ENCODE measurements at places on chromosomes 4 and X.

GRCh38 chrX:151537572-151537971 is 25.9 kb upstream of the PASD1 start:
- DNase-seq, result no peak

GRCh38 chr4:88758264-88758663 is 60.6 kb upstream of the NAP1L5 start:
- DNase-seq, result no peak

DNA sequence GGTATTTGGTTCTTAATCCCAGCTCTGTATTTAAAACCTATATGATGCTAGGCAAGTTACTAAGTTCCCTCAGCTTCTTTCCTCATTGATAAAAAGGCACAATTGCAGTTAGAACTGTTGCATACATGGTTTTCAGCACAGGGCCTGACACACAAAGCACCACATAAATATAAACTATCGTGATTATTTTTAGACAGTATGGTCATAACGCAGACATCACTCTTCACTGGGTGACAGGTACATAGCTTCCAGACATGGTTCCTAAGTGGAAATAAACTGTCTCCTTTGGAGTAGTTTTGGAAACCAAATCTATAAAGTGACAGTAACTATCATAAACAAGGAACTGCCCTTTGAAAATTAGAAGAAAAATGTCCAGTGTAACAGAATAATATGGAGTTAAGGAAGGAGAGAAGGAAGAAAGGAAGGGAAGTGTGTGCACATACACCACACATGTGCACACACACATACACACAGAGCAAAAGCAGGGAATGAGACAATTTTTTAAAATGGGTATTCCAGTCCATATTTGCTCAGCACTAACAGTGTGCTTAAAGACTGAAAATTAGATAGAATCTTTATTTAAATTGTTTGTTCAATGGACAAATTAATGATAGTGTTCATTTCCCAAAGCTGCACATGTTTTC is 12.5 kb upstream of the G3BP2 start:
- DNase-seq, result no peak

DNA sequence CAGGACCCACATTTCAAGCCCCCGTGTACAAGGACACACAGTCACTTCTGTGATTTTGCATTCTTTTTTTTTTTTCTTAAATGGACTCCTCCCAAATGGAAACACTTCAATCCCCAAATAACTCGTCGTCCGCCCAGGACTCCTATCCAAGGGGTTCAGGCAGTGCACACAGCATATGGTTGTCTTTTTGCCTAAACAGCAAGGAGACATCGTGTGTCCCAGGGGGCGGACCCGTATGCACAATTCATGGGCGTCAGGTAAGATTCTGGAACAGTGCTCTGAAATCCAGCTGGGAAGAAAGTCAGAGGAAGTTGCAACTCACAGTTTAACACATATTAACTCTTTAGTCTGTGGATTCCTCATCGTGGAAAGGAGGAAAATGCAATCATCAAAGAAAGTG is 231.3 kb downstream of the SHOX start:
- DNase-seq, result no peak

DNA sequence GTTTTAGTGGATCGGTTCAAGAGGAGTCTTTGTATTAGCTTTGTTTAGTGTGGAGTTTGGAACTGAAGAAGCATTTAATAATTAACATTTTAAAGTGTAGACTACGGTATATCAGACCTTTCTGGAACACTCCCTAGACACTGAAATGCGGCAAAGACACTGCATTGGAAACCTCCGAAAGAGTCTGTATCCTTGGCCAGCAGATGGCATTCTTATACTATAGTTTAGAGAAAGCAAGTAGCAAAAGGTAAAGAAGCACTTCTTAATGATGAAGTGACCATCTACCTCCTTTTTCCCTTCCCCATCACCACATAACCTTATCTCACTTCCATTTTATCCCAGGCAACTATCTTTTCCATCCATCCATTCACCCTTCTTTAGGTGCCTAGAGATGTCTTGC is 7.6 kb downstream of the FABP2 start:
- DNase-seq, result peak; percentile 57

- DNase-seq, result no peak
Observed at GRCh38 chrX:11557120-11557519, 108.6 kb downstream of the ARHGAP6 start.

GRCh38 chr4:46909078-46909477 is at the start of gene COX7B2:
Gene COX7B2 (minus strand): TSS chr4:46909245. CDS start chr4:46735192, 174,053 bp downstream.
- DNase-seq, result no peak

DNA sequence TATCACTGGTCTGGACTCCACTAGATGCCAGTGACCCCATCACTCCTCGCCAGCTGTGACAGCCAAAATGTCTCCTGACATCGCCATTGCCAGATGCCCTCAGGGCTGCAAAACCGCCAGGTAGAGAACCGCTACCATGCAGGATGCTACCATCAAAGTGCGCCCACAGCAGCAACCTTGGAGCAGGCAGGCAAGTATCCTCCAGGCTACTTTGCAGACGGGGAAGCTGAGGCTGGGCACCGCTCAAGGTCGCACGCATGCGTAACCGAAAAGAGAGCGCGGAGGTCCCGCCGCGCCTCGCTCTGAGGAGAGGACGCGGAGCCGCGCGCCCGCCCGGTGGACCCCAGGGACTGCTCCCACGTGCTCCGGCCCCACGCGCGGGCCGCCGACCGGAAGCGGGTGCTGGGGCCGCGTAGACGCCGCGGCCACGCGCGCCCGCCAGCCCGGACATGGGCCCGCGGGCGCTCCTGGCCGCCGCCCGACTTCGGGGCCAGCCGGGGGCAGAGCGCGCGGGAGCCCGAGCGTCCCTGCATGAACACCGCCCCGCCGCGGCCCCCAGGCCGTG is at the start of gene STS:
STS (plus strand) TSS at position 300 of the 565 bp plus-strand sequence. CDS start 105,488 bp downstream, outside the sequence.
- peak; percentile 19 for DNase-seq

DNA sequence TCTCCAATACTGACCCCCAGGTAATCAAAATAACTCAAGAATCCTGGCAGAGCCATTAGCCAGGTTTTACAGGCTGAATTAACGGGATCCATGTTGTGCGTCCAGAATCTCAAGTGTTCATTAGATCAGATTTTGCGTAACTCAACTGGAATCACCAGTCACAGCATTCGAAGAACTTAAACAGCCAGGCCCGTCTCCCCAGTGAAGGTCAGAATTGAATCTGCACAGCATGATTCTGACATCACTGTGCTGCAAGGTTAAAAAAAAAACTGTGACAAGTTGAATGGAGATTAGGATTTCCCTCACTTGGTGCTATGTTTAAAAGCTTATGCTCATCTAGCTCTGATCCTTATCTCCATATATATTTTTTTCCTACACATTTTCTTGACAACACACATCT is 96.1 kb downstream of the ANOS1 start:
- DNase-seq, result no peak

- no peak for DNase-seq
Observed at GRCh38 chr4:125200556-125200955, 114.2 kb upstream of the FAT4 start.

DNA sequence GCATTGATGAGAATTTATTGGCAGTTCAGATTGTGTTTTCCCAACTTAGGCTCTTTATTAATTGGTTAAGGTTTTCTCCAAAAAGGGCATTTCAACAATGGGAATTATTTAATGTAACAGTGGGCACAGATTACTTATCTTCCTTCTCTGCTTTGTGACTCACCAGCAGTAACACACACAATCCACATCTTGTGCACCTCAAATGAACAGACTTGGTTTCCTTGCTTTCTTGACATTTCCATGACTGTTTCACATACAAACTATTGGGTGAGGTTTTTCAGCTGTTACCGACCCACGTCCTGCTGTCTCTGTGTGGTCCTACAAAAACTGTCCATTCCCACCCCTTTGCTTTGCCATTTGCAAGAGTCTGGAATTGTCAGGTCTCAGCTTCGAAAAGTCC is 38.1 kb downstream of the CCNI start:
- no peak for DNase-seq

DNA sequence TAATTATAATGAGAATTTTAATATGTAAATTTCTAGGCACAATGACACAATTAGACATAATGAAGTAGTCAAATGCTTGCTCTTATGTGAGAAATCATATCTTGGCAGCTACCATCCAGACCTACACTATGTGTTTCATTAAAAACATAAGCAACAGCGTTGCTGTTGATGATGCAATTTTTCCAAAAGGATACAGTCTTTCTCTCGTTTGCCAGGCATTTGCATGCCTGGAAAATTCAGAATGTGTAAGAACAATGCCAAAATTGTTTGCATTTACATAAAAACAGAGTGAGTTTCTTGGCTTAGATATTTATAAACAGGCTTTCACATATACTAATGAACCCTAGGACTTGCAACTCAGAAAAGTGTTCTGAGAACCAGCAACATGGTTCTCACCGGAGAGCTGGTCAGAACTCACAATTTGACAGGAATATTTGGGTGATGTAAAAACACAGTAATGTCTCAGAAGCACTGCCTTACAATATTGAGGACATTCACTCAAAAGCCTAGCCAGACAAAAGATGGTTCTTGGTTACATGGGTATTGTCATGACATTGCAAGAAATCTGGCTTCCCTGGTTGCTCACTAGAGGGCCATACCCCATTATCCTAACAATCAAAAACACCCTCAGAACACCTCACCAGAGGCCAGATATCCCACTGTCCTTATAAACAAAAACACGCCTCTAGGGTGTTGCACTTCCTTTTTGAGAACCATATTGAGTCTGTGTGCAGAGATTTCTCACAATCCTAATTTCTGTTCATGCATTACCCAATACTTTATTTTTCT is 1029.0 kb upstream of the AGA start:
- DNase-seq, result no peak

DNA sequence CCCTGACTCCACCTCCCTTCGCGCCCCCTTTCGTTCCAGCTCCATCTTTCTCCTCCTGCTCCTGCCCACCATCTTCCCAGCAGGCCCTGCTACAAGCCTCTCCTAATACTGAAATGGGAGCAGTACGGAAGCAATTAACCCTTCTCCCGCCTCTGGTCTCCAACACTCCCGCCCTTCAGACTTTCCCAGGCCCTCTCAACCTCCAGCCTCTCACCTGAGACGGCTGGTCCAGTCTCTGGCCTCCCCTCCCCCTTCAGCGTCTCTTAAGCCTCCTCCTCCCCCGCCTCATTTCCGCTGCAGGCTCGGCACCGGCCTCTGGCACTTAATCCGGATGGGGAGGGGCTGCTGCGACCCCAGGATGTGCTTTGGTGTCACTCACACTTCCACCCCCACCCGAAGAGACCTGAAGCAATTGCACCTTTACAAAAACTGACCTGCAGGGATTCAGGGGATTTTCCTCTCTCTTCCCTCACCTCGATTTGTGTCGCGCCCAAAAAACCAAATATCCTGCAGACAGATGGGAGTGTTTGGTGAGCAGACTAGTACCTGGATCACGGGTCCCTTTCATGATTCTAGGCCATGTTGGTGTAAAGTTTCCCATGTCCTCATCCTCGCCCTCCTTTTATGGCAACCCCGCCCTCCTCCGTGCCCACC is 657 bp downstream of the TCEAL8 start:
- DNase-seq, result peak; percentile 7

DNA sequence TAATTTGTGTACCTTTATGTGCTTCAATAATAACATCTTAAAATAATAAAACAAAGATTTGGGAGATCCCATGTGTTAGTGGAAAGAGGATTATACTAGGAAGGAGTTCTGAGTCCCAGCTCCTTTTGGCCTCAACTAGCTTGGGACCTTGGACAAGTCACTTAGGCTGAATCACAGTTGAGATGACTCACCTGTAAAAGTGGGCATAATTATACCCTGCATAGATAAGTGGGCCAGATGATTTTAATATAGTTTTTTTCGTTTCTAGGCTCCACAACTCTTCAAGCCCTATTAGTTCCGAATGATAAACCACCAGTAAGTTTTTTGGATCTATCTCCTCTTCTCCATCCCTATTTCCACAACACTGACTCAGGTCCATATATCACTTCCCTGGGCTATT is 131.8 kb downstream of the ENOX2 start:
- no peak for DNase-seq

DNA sequence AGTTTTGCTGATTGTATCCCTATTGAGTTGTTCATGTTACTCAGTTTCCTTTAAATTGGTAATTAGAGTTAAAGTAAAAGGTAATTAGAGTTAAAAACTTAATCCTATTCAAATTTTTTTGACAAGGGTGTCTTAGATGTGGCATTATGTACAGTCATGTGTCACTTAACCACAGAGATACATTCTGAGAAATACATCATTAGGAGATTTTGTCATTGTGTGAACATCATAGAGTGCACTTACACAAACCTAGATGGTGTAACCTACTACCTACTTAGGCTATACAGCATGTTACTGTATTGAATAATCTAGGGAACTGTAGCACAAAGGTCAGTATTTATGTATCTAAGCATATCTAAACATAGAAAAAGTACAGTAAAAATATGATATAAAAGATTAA is 39.2 kb downstream of the BEX3 start:
- peak; percentile 50 for DNase-seq

GRCh38 chr4:121324331-121324730 is 56.5 kb downstream of the QRFPR start:
- DNase-seq, result no peak

- peak; percentile 42 for DNase-seq
Observed at GRCh38 chrX:35890699-35891098, 28.8 kb upstream of the CFAP47 start.

- DNase-seq, result peak; percentile 60
Observed at GRCh38 chr4:15805583-15806517, 27.7 kb downstream of the CD38 start.

DNA sequence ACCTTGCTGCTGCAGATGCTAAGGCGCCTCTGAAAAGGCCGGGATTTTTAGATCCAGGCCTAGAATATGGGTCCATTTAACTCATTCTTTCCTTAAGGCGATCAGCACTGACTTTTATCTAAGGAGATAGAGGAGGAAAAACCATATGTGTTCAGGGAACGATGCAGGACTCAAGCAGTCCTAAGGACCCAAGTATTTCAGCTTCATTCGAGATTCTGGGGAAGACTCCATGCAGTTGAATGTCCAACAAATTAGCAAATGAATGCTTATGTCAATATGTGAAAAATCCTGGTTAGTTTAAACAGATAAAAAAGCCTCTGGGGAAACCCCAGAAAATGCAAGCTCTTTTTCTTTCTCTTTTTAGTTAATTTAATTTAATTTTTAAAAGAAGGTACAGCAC is 36.0 kb downstream of the HELT start:
- DNase-seq, result no peak

DNA sequence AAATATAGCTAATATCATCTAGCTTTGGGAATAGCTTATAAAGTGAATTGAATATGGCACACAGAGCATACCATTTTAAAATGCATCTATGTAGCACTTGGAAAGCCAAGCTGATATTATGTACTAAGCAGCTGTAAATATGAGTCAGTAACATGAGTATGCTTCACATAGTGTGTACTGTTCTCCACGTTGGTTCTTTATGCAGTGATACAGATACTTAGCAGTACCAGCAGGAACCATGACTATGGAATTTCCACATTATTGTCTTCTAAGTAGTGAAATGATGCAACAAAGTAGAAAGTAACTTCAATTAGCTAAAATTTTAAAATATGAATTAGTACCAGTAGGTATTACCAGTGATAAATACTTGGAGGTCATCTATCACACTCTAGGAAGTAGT is 320.1 kb downstream of the BMPR1B start:
- DNase-seq, result no peak

- DNase-seq, result no peak
Observed at GRCh38 chr4:38415682-38416081, 248.3 kb upstream of the KLF3 start.

All from inflammatory macrophage treated with lipopolysaccharide for 4 hours (primary cell).